ENCODE measurements at places on chromosomes 16 and 17.
A peak's percentile ranks its signal among the peaks of the same experiment; 100 is the strongest.

GRCh38 chr16:4648917-4649316 lies 24.3 kb downstream of the MGRN1 start:
- DNase-seq, result no peak

DNA sequence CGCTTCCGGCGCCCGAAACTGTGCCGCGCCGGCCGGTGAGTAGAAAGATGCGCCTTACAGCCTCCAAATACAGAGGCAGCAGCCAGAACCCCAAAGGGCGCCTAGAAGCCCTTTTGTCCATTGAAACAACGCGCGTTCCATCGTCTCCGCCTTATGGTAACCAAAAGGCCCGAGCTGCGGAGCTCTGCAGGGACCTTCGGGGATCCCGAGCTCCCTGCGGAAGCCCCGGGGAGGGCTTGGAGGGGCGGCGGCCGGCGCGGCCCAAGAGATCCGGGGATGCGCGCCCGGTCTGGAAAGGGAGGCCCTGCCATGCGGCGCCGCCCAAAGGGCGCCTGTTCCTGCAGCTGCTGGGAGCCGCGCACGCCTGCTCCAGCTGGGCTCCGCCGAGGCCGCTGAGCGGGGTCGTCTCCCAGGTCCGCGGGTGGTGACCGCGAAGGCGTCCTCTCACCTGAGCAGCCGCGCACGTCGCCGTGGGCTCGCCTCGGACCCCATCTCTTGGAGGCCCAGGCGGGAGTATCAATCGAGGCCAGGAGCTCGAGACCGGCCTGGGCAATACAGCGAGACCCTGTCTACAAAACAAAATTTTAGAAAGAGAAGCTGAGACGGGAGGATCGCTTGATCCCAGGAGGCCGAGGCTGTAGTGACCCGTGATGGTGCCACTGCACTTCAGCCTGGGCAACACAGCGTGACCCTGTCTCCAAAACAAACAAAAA lies 742 bp upstream of the FBXO31 start:
- peak; percentile 55 for DNase-seq

DNA sequence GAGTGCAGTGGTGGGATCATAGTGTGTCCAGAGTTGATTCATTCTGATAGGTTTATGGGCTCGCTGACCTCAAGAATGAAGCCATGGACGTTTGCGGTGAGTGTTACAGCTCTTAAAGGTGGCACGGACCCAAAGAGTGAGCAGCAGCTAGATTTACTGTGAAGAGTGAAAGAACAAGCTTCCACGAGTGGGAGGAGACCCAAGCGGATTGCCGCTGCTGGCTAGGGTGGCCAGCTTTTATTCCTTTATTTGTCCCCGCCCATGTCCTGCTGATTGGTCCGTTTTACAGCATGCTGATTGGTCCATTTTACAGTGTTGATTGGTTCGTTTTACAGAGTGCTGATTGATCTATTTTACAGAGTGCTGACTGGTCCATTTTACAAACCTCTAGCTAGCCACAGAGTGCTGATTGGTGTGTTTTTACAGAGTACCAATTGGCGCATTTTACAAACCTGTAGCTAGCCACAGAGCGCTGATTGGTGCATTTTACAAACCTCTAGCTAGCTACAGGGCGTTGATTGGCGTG lies 17.5 kb downstream of the CACNG4 start:
- no peak for DNase-seq

GRCh38 chr17:3968886-3969524 lies 4.8 kb upstream of the ATP2A3 start:
- no peak for DNase-seq

GRCh38 chr17:76432712-76433336 lies 20.1 kb downstream of the UBE2O start:
- no peak for DNase-seq

DNA sequence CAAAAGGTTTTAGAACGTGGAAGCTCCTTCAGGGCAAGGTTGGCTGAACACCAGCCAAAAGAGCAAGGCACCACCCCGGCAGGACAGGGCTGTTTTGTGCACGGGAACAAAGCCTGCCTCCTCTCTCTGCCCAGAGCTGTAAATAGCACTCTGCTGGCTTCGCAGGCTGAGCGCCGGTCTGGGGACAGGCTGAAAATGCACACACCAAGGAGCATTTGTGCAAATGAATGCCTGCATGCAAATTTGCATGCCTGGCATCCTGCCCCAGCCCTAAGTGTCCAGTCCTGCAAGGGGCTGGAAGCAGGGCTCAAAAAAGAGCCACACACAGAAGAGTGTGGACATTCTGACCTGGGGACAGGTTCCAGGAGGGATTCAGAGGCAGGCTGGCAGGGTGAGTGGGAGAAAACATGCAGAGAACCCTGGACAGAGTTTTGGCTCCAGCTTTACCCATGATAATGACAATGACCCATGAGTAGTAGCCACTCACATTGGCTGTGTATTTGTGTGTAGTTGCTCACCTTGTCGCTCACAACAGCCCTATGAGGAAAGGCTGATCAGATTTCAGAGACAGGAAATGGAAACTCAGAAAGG lies 11.7 kb downstream of the ABAT start:
- no peak for DNase-seq

- peak; percentile 38 for DNase-seq
These were observed 22.1 kb downstream of the TMEM114 start for GRCh38 chr16:8568231-8568617.
